Spinal cord (tissue), 10 donors: ENCODE measurements at places on chromosomes 16 and 17.

DNA sequence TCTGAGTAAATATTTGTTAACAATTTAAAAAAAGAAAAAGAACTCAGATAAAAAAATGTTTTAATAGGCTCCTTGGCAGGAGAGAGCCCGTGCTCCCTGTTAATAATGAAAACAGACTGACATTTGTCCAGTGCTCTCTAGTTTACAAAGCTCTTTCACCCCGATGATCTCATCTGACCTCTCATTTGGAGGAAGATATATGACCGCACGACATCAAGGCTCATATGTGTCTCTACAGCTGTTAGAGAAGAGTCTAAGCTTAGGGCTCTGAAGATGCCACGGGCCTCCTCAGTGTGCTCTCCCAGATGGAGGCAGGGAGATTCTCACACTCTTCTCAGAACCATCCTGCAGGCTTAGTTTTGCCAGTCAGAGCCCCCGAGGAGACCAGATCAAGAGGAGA lies 280.8 kb upstream of the IRX5 start:
- DNase-seq: no peak

- DNase-seq: no peak
Observed at GRCh38 chr16:65069766-65070165, 52.1 kb downstream of the CDH11 start.

GRCh38 chr16:83958137-83958845 lies 5.3 kb downstream of the OSGIN1 start:
- no peak for DNase-seq

- no peak for DNase-seq
Observed at GRCh38 chr17:60284709-60285108, 107.2 kb downstream of the USP32 start.

- no peak for DNase-seq
Observed at GRCh38 chr17:13244513-13244912, 226.7 kb upstream of the ELAC2 start.

- peak; percentile 64 for DNase-seq
Observed at GRCh38 chr16:87581857-87582215, 20.5 kb upstream of the JPH3 start.

DNA sequence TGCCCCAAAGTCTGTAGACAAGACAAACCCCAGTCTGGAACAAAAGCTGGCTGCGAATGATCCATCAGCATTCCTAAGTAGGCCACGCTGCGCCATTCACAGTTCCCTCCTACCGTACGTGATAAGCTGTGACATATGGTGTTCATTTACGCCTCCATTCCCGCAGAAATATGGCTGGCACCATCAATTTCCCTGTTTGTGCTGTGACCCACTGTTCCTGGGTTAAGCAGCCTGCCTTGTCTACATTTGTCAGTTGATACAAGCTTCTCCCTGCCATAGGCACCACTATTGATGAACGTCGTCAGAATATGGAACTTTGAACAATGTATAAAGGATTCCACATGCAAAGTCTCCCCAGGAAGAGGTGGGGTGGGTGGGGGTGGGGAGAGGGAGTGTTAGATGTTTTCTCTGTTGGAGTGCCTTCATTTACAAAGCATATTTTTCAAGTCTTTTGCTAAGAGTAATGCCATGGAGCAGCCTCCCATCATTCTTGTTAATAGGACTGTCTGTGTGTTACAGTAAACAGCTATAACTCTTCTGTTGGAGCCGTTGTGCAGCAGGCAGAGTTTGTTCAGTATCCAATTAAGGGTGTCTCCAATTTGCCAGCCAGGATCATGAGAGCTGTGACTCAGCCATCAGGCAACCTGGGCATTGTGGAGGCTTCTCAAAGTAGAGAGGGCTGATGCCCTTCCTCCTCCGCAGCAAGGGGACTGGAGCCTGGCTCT lies 294.6 kb downstream of the TMEM114 start:
- no peak for DNase-seq

DNA sequence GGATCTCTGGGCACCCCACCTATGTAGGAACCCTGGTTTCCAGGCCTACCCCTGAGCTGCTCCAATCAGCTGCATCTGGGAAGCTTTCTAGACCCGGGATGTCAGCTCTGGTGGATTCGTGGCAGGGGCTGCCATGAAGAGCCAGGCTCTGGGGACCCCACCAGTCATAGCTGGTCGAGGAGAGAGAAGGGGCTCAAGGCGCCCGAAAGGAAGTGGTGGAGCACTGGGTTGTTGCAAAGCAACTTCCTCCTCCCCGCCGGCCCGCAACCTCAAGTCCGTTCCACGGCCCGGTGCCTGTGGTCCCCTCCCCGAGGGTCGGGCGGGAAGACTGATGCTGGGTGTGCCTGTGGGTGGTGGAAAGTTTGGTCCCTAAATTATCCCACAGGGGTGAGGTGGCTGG lies 10.2 kb downstream of the TBKBP1 start:
- DNase-seq: no peak

DNA sequence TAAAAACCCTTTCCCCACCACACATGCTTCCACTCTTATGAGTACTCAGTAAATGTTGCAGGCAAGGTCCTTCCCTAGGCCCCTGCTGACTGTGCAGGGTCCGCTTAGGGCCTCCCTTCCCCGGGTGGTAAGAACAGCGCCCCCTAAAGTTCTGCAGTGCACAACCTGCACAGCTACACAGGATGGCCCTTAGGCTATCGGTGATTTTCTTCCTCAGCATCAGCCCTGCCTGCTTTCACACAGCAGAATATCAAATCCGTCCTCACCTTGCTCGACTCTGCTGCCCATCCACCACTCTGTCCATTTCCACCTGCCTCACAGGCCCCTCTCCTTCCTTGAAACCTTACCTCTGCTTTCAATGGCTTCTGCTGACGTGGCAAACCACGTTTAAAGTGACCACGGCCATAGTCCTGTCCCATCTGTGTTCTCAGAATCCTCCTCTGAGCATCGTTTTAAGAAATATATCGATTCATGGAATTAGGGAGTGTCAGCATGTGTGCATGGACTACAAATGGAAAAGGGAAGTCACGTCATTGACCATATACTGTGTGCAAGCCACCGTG lies 51.4 kb upstream of the TMEM132E start:
- no peak for DNase-seq

DNA sequence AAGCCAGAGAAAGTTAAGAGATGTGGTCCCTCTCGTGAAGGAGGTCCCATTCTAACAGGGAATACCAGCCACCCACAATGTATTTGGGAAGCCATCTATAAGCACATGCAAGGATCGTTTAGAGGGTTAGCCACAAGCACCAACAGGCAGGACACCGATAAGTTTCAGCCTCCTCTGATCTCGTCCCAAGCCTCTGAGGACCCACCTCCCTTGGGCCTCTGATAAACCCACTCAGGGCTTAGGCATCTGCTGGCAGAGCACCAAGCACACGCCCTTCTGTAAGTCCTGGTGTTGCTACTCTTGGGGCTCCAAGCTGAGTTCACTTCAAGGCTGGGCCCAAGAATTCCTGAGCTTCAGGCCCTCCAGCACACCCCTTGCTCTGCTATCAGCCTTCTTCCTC lies 5.4 kb upstream of the PNPO start:
- no peak for DNase-seq

DNA sequence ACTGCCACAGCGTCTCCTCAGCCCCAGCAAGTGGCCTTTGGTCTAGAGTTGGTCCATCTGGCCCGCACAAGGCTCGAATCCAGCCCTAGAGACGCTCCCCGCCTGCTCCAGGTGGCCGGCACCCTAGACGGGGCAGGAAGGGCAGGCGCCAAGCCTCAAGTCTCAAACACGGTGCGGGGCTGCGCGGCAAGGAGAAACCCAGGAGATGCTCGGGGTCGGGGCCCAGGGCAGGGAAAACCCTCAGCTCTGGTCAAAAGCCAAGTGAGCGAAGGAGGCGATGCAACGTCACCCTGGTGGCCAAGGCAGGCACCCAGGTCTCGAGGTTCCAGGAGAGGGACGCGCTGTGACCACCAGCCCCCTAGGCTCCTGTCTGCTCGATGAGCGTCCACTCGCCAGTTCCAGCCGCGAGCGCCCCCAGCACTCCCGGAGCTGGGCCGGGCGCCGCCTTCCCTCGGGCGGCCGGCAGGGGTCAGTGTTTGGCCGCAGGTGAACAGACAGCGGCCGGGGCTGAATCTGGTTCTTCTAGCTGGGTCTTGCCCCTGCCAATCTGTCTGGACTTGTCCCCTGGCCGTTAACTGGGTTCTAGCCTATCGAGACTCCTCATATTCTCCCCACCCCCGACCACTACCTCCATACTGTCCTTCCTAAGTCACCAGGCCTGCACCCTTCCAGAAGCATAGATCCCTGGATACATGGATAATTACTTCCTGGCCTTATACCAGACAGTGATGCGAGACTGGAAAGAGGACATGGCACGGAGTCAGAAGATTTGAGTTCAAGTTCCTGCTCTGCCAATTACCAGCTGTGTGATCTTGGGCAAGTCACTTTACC lies 44.0 kb downstream of the PRAC1 start:
- DNase-seq: peak; percentile 33

DNA sequence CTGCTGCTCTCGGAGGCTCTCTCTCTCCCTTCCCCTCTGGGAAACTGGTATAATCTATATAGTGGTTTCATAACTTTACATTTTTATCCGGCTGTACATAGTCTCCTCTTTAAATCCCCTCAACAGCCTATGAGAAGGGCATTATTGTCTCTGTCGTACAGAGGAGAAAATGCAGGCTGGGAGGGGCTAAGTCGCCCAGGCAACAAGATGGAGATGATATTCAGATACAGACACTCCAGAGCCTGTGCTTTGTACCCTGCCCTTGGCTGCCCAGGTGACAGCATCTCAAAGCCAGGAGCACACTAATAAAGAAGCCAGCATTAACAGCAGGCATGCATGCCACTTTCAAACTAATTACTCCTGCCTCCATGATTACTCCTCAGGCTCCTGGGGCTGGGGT lies 4.7 kb upstream of the EIF1 start:
- DNase-seq: no peak

GRCh38 chr17:74604200-74604599 lies 12.1 kb upstream of the CD300LD start:
- DNase-seq: no peak

GRCh38 chr16:2286550-2286949 lies 18.6 kb upstream of the RNPS1 start:
- no peak for DNase-seq

- peak; percentile 30 for DNase-seq
Observed at GRCh38 chr16:8740775-8741355, 56.6 kb downstream of the TMEM186 start.

DNA sequence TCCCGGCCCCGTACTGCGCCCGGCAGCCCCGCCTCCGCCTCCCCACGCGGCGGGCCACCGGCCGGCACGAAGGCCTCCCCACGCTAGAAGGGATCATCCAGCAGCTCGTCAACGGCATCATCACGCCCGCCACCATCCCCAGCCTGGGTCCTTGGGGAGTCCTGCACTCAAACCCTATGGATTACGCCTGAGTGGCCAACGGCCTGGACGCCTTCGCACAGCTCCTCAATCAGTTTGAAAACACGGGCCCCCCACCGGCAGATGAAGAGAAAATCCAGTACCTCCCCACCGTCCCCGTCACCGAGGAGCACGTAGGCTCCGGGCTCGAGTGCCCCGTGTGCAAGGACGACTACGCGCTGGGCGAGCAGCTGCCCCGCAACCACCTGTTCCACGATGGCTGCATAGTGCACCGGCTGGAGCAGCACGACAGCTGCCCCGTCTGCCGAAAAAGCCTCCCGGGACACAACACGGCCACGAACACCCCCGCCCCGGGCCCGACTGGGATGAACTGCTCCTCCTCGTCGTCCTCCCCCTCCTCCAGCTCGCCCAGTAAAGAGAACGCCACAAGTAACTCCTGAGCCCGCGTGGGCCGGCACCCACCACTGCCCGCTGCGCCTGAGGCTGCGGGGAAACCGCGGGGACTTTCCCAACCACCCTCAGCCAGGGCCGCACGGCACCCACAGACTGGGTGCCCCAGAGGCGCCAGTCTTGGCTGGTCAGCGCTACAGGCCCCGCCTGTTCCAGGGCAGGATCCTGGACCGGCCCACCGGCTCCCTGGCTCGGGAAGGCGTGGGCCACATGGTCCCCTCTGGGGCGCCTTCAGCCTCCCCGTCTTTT lies 39.0 kb upstream of the AKAP1 start:
- no peak for DNase-seq
